ENCODE measurements at places on chromosomes 3 and 15.

GRCh38 chr3:184261270-184261853, at the start of gene CAMK2N2:
Gene CAMK2N2, minus strand, starts transcription at chr3:184261553. Its CDS starts 268 bp downstream, at chr3:184261285.
- DNase-seq: peak; percentile 55

DNA sequence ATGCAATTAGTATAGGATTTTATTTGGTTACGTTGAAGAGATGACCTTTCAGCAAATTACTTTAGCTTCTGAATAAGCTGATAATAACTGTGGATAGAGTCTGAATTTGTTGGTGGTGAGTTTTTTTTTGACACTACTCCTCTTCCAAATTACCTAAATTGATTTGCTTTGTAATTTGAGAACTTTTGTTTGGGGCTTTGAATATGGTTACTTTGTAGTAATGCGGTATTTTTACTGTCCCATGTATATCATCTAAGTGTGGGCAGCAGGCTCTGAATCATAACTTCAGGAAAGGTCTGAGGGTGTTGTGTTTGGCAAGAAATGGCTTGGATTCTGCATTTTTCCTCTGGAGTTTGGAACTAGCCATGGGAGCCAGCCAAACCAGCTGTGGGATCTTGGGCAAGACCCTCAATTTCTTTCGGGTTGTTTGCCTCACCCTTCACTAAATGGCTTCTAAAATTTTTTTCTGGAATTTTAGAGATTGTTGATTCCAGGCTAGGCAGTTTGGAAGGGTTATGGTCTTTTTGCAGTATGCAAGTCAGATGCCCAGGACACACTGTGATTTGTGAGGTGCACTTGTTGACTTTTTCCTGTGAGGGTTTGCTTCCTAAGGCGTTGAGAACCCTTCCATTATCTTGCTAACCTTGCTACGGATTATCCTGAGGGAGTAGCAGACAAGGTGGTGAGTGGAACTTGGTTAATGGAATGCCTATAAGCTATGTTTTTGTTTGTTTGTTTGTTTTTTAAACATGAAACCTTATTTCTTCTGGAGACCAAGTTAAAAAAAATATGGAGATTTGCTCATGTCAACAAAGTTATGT, 10.4 kb downstream of the PTPRG start:
- no peak for DNase-seq

GRCh38 chr3:126100634-126101301, 16.8 kb upstream of the SLC41A3 start:
- peak; percentile 76 for DNase-seq

GRCh38 chr3:8343058-8343457, 158.6 kb upstream of the LMCD1 start:
- DNase-seq: no peak

GRCh38 chr3:188309437-188310269, 155.7 kb downstream of the LPP start:
- no peak for DNase-seq

DNA sequence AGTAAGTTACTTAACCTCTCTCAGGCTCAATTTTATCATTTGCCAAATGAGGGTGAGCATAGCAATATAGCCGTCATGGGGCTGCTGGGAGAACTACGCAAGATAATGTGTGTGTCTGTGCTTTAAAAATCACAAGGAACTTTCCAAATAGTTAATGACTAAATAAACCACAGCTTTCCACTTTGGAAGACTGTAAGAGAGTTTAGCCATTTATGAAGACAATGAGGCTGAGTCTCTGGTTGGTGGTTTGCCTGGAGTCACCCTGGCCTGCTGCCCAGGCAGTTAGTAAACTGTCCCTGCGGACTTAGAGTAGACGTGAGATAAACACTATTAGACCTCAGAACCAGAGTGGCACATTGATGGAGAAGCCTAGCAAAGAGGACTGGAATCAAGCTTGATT, 357.7 kb downstream of the CLSTN2 start:
- no peak for DNase-seq

DNA sequence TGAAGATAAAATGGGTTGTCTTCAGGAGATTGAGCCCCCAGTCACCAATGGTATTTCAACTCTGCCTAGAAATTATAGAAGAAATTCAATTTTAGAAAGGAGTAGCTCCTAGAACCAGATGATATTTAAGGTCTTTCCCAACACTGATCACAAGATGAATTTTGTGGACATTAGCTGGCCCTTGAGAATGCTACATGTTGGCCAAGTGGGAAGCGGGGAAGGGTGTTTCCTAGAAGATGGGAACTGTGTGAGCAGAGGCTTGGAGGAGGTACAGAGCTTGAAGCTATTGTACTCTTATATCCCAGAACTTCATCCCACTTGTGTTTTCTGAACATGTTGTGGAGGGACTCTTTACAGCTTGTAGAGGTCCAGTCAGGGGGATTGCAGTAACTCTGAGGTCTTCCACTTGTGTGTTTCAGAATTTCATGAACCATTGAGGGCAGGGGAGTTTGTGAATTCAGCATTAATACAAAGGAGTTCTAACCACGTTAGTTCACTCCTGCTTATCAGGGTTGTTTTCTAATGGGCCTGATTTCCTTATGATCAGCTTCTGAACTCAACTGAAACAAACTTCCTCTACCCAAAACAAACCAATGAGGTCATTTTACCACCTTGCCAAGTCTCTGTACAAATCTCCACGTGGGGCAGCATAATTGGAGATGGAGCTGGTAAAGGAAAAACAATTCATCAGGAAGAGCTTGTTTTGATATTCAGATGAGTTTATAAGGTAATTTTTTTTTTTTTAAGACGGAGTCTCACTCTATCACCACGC, 152.6 kb upstream of the TPM1 start:
- DNase-seq: no peak

DNA sequence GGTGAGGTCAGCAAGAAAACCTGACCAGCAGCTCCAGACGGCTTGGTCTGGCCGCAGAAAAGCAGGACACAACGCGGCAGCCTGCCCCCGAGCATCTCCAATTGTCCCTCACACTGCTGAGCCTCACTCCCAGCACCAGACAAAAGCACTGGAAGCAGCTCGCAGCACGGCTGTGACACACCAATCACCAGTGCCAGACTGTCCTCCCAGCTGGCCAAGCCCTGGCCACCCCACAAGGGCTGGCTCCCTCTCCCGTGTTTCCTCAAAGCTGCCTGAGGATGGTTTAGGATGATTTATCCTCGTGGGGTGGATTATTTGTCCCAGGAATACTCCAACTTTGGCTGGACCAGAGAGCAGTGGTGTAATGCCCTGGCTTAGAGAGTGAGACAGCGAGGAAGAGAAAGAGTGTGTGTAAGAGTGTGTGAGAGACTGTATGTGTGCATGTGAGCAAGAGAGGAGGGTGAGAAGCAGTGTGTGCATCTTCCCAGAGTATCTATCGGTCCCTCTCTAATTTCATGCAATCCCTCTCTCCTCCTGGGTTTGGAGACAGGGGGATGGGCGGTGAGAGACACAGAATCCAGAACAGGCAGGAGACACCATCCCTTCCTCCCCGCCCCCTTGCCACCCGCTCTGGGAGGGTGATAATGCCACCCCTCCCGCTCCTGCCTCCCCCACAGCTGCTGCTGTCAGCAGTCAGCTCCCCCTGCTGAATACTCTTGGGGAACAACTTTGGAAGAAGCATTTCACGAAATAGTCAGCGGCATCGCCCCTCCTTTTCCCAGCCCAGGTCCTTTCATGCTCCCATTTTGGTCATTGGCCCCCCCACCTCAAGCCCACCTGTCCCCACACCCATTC, 34.2 kb downstream of the SEMA5B start:
- no peak for DNase-seq

- DNase-seq: no peak
Measured at GRCh38 chr15:38898236-38898635, 333.6 kb upstream of the RASGRP1 start.

GRCh38 chr15:33735637-33736247, 232.6 kb upstream of the CHRM5 start:
- no peak for DNase-seq

DNA sequence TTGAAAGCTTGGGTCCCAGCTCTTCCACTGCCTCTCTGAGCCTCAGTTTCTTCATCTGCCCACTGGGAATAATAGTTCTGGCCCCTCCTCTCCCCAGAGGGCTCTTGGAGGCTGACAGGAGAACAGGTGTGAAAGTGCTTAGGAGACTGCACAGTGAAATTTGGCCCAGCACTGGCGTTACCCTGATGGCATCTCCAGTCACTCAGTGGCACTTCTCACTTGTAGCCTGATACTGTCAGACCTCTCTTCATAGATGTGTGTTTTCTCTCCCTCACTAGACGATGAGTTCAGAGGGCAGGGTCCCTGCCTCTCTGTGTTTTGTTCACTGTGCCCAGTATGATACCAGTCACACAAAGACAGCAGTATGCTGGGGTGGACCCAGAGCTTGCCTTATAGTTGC, 22.2 kb upstream of the IGDCC3 start:
- no peak for DNase-seq

GRCh38 chr3:186213946-186214345, 105.1 kb upstream of the ETV5 start:
- DNase-seq: no peak

- DNase-seq: no peak
Measured at GRCh38 chr15:99127773-99128172, 22.9 kb downstream of the SYNM start.

GRCh38 chr15:94164202-94164807, 67.1 kb upstream of the MCTP2 start:
- peak; percentile 31 for DNase-seq

- DNase-seq: no peak
Measured at GRCh38 chr3:144129536-144130214, 158.1 kb downstream of the DIPK2A start.

DNA sequence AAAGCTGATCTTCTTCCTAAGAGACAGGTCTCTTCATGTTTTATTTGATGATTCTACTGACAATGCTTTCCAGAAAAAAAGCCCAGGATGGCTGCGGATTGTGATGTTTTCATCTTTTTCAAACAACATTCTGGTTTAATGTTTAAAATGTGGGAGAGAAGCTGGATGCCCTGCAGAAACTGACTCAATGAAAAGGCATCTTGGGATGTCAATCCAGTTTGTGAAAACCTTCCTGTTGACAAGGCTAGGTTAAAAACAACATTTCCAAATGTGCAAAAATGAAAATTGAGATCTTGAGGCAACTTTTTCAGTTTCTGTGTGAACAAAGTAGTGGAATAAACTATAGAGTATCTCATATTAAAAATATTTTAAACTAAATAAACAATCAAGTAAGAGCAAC, 156.0 kb upstream of the MRPL3 start:
- DNase-seq: no peak

DNA sequence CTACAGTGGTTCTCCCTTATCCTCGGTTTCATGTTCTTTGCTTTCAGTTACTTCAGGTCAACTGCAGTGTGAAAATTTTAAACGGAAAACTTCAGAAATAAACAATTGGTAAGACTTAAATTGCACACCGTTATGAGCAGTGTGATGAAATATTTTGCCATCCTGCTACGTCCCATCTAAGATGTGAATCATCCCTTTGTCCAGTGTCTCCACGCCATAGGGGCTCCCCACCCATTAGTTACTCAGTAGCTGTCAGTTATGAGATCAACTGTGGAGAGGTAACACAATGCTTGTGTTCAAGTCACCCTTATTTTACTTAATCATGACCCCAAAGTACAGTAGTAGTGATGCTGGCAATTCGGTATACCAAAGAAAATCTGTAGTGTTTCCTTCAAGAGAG, 47.4 kb downstream of the TJP1 start:
- no peak for DNase-seq

DNA sequence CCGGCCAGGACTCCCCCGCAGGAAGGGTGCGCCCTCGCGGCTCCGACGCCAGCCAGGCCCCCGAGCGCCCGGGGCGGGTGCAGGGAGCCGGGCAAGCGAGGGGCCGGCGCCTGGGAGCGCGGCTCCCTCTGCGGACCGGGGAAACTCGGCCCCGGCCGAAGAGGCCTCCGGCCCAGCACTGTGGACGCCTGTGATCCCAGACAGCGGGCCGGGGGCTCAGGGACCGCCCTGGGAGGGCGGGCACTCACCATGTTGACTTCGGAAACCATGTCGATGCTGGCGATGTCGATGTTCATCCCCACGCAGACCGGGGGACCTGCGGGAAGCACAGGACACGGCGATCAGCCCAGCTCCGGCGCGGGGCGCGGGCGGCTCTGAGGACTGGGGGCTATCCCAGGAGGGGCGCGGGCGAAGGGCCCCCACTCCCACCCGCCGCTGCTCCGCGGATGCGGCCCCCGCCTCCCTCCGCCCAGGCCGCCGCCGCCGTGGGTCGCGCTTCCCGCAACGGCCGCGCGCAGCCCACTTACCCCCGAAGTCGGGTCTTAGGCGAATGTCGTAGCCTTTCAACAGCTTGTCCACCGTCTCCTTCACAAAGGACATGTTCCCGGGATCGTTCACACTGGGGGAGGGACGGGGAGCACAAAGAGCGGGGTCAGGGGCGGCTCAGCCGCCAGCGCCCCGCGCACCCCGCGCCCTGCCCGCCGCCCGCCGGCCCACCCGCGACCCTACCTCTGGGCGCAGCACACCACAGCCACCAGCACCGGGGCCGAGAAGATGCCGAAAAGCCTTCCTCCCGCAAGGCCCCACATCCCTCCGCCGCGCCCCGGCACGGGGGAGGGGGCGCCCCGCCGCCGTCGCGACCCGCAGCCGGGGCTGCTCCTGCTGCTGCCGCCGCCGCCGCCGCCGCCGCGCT, at the start of gene GABRB3:
Gene GABRB3 (minus strand): TSS at position 913 of the 913 bp plus-strand sequence.
- DNase-seq: no peak

DNA sequence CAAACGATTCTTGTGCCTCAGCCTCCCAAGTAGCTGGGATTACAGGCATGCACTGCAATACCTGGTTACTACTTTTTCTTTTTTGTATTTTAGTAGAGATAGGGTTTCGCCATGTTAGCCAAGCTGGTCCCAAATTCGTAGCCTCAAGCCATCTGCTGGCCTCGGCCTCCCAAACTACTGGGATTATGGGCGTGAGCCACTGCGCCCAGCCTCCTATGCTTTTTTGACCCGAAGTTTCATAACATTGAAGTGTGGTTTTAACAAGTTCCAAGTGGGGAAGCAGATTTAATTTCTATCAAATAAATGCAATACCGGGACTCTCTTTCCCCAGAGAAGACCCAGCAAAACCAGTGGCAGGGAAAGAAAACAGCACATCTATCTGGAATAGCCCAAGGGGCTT, 13.7 kb downstream of the SH3BP5 start:
- DNase-seq: no peak

- no peak for DNase-seq
Measured at GRCh38 chr15:94265982-94266381, 34.6 kb downstream of the MCTP2 start.

DNA sequence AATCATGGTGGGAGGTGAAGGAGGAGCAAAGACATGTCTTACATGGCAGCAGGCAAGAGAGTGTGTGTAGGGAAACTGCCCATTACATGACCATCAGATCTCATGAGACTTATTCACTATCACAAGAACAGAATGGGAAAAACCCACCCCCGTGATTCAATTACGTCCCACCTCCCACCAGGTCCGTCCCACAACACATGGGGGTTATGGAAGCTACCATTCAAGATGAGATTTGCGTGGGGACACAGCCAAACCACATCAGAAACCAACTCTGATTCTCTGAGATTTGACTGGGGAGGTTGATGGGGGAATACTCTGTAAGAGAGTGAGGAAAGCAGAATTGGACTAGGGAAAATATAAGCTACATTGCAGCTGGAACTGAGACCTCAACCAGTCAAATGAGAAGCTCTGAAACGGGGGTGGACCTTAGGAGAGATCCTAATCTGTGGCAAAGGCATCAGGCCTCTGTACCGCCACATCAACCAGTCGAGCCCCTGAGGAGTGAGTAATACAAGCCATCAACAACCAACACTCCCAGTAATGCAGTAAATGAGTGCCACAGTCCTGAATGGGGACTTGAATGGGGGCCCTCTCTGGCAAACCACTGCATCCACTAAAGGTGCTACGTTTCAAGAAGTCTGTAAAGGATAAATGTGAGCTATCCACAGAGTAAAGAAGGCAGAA, 207.9 kb upstream of the GADL1 start:
- no peak for DNase-seq

Measured in T-helper 2 cell (primary cell).